ENCODE measurements at places on chromosomes 13 and 19.

DNA sequence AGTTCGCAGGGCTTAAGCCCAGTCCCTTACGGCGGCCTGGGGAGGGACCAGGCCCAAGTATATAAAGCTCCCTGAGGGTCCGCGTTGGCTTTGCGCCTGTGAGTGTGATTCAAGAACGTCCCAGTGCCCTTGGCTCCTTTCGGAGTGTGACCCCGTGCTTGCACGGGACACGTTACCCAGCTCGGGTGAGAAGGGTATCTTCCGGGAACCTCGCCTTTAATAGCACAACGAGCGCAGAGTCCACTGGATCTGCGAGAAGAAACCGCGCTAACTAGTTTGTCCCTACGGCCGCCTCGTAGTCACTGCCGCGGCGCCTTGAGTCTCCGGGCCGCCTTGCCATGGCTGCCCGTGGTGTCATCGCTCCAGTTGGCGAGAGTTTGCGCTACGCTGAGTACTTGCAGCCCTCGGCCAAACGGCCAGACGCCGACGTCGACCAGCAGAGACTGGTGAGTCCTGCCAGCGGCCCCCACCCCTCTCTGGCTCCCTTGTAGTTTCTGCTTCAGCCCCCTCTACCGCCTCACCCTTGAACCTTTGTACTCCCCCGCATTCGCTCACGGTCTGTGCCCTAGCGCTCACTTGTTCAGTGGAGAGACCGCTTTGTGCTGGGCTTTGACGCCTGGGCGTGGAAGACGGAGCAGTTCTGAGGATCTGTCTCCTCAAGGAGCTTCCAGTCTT is at the start of gene DNAJC15:
Gene DNAJC15, plus strand, starts transcription at position 298 of the 675 bp plus-strand sequence. Its CDS starts 41 bp downstream, at position 339.
- DNase-seq: peak; percentile 61

GRCh38 chr13:114272977-114273376 is 8.4 kb upstream of the UPF3A start:
- no peak for DNase-seq

- no peak for DNase-seq
Measured at GRCh38 chr19:23906835-23907234, 7.9 kb upstream of the ZNF726 start.

DNA sequence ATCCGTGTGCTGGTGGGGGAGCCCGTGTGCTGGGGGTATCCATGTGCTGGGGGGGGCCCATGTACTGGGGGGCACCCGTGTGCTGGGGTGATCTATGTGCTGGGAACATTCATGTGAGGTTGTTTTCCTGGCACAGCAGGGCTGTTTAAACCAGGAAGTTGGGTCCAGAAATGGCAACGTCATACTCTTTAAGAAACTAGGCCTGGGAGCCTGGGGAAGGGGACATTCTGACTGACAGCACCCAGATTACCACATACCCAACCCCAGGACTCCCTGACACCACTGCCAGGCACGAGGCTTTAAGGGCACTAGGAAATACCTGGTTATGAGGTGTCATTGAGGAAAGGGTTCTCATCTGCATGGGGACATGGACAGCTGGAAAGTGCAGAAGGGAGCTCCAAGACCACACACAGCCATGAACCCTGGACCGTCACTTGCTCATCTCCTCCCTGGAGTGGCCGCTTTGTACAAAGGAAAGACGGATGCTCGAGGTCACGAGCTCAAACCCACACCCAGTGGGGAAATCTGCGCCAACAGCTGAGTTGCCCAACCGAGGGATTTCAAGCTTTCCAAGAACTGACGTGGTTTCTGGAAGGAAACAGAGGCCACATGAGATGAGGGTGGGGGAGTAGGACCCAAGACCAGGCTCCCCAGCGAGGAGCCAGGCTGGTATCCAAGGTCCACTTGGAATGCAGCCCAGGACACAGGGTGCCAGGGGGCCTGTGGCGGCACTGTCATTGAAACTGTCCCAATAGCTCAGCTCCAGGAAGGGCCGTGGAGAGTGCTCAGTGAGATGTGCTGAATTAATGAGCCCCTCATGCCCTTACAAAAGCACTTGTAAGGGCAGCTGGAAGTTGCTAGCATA is 40.9 kb downstream of the RAB20 start:
- no peak for DNase-seq

DNA sequence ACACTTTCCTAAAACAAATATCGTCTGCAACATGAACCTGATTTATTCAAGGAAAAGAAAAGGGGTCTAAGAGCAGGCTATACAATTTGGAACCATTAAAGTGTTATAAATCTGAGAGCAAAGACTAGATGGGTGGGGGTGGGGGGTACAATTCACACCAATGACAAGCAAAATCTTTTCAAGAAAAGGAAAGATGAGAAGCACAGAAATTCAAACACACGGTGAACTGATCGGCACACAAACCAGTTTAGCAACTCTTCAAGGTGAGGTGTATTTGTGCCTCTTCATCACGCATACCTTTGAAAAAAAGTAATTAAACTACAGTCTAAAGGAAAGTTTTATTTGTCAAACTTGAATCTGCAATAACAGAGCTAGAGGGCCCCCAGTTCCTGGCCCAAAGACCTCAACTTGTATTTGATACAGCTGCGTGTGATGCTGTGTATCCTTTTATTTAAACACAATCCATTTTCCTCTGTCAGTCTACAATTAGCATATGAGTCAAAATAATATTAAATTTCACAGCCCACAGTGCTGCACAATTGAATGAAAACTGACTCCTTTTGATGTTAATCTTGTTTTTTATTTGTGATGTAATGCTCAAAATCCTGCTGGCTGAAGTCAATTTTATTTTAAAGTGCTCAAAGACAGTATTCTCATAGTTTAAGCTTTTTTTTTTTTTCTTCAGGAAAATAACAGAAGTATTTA is 14.2 kb downstream of the EFNB2 start:
- DNase-seq: no peak

GRCh38 chr13:30045916-30046704 is 195.7 kb upstream of the UBL3 start:
- DNase-seq: no peak

DNA sequence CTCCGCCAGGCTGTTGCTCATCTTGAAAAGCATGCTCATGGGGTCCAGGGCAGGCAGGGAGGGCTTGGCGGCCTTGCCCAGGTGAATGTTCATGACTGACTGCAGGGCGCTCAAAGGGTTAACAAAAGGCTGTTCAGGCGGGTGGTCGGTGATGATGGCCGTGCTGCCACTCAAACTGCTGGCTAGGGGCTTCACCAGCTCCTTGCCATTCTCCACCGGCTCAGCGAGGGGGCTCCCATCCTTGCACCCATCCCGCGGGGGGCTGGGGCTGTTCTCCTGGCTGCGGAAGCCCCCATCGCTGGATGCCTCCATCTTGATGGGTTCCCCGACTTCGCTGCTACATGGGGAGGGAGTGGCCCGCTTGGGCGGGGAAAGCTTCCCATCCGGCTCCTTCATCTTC is 71.7 kb downstream of the TSHZ3 start:
- no peak for DNase-seq

DNA sequence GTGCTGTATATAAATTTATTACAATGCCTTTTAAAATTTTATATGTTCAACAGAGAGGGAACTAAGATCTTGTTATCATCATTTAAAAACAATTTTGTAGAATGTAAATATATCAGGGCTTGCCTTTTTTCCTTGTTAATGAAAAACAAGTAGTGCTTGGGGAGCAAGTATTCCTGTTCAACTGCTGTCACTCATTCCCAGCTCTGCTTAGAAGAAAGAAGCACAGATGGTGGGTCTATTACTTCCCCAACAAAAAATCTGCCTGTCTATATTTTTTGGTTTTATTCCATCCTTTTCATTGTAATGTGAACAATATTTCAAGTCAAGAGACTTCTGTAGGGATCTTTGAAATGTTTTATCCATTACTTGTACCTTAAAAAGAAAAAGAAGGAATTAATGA is 503.9 kb downstream of the GPC5 start:
- DNase-seq: no peak

- peak; percentile 21 for DNase-seq
Measured at GRCh38 chr19:49690656-49691242, at the start of gene CPT1C. CPT1C (plus strand) TSS chr19:49691116; CDS start chr19:49692253, 1,137 bp downstream.

- DNase-seq: no peak
Measured at GRCh38 chr19:55678121-55678671, 3.2 kb downstream of the EPN1 start.

DNA sequence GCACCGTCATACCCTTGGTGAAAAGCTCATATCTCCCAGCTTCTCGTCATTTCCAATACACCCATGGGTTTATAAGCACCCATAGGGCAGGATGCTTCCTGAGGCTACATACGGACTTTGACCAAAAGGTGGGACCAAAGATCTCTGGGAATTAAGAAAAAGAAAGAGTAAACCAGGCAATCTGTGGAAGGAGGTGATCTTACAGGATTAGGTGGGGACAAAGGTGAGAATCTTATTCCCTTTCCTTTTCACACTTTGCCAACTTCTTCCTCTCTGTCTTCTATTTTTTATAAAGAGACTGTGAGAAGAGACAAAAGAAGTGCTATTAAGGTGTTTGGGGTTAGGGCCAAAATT is 172.0 kb downstream of the DLEU7 start:
- no peak for DNase-seq

DNA sequence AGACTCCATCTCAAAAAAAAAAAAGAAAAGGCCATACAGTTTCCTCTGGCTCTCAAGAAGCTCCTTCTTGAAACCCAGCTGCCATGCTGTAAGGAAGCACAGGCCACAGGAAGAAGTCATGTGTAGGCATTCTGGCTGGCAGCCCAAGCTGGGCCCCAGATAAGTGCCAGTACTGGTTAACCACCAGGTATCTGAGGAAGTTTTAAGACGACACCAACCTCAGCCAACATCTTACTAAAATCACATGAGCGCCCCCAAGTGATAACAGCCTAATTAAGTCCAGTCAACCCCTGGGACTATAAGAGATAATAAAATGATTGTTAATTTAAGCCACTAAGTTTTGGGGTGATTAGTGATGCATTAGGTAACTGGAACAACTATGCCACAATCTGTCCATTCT is 27.4 kb upstream of the AKT2 start:
- DNase-seq: no peak

DNA sequence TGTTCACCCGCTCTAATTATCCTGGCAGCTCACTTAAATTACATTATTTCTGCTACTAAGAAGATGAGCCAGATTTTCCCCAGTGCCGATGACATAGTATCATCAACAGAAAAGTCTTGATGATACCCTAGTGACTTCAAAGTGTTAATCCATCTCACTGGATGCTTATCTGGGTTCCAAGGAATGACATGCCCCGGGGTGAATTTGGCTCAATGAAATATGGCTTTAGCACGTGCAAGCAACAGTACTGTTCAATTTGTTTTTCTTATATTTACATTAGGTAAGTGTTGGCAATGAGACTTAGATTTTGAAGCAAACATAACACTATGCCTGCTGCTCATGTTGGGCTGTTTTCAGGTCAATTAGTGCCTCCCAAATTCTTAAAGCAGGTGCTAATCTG is 548.2 kb upstream of the SLITRK1 start:
- DNase-seq: no peak

DNA sequence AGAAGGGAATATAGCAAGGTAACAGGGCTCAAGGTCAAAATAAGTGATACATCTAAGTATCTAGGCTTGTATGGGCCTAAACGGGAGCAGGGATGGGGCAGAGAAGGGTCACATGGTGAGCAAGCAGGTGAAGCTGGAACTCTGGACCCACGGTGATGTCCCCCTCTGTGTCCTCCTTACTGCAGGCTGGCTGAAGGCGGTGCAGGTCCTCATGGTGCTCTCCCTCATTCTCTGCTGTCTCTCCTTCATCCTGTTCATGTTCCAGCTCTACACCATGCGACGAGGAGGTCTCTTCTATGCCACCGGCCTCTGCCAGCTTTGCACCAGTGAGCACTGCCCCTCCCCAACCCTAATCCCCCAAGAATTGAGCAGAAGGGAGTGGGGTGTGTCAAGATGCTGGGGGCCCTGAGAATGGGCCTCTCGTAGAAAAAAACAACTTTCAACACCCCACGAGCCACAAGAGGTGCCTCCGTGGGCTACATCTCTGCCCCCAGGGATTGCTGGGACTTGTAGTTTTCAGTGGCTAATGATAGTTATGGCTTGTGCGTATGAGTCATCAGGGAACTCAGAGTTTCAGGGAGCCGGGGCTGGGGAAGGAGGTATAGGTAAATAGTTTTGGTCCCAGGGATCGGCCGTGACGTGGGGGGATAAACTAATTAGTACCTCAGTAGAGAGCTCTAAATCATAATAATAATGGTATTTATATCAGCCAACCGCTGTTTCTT is 4.0 kb downstream of the EMP3 start:
- DNase-seq: no peak

GRCh38 chr13:50711996-50712395 is 131.5 kb downstream of the DLEU7 start:
- DNase-seq: no peak

GRCh38 chr19:7230826-7231225 is 63.4 kb downstream of the INSR start:
- no peak for DNase-seq

DNA sequence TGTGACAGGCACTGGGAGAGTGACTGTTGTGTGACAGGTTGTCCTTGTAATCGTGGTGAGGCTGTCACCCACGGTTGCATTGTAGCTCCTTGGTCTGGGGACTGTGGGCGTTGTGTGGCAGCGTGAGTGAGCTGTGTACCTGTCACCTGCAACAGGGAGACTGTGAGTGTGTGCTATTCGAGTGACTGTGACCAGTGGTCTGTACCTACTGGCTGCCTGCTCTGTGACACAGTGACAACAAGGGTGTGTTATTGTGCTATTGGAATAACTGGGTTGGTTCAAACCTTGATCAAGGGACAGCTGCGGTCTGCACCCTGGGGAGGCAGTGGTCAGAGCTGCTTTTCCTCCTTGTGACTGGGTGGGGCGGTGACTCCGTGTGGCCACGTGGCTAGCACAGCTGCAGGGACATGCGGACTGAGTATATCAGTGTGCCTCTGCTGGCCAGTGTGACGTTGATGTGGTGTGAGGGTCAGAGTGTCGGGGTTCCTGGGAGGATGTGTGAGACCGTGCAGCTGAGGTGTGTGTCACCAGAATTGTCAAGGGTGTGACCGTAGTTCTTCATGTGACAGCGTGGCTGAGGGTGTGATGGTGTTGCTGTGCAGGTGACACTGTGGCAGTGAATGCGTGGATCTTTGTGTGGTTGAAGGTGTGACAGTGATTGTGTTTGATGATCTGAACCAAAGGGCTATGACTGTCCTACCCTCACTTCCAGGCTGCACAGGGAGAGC is 10.1 kb upstream of the NFIX start:
- peak; percentile 30 for DNase-seq

GRCh38 chr13:97367016-97367822 is 66.8 kb upstream of the RAP2A start:
- DNase-seq: no peak

DNA sequence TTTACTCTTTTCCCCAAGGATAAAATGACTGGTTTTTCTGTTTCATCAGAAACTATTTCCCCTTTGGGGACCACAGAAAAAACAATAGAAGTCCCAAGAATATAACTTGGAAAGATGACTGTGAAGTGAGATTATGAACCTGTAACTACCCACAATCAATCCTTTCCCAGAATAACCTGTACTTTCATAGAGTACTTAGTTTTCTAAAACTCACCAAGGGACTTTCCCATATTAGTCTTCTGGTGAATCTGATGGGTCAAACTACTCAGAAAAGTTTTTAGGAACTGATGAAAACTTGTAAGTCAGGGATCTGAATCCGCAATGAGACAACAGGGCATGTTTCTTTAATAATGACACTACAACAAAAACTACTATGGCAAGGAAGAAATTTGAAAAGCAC is 62.6 kb downstream of the STK24 start:
- DNase-seq: no peak

- no peak for DNase-seq
Measured at GRCh38 chr13:106958621-106959048, 390.7 kb upstream of the ARGLU1 start.
